ENCODE measurements at places on chromosomes 2 and 18.

- DNase-seq = no peak
Observed at GRCh38 chr2:115739574-115739973, 1297.1 kb downstream of the DPP10 start.

- DNase-seq = no peak
Observed at GRCh38 chr2:151379169-151379568, 21.8 kb downstream of the TNFAIP6 start.

GRCh38 chr2:71882949-71883472 is 264.7 kb downstream of the CYP26B1 start:
- DNase-seq = no peak

- no peak for DNase-seq
Observed at GRCh38 chr2:109031476-109032228, 42.6 kb upstream of the EDAR start.

- no peak for DNase-seq
Observed at GRCh38 chr18:47594621-47595086, 335.8 kb downstream of the SMAD2 start.

DNA sequence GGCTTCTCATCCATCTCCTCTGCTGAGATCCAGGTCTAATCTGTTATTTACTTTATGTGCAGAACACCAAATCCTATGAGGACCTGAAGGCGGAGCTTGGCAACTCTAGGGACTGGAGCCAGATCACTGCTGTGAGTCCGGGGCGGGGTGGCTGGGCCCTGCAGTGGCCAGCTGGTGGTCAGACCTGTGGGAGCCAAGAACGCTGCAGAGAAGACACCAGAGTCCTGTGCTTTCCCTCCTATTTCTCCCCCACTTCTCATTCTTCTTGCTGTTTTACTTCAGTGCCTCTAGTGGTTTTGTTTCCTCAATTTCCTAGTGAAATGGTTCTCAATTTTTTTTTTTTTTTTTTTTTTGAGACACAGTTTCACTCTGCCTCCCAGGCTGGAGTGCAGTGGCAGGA is 19.7 kb downstream of the VIL1 start:
- no peak for DNase-seq

- DNase-seq = no peak
Observed at GRCh38 chr18:78731398-78732032, 248.1 kb upstream of the SALL3 start.

DNA sequence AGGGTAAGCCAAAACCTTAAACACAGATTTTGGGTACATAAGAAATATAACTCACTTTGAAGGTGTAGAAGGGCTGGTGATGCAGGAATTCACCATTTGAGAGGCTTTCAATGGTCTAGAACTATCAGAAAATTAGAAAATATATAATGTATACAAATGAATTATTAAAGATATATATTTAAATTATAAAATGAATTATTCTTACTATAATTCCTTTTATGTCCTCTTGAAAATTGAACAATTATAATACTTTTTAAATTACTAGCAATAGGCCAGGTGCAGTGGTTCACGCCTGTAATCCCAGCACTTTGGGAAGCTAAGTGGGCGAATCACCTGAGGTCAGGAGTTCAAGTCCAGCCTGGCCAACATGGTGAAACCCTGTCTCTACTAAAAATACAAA is 60.7 kb downstream of the VIL1 start:
- DNase-seq = no peak

DNA sequence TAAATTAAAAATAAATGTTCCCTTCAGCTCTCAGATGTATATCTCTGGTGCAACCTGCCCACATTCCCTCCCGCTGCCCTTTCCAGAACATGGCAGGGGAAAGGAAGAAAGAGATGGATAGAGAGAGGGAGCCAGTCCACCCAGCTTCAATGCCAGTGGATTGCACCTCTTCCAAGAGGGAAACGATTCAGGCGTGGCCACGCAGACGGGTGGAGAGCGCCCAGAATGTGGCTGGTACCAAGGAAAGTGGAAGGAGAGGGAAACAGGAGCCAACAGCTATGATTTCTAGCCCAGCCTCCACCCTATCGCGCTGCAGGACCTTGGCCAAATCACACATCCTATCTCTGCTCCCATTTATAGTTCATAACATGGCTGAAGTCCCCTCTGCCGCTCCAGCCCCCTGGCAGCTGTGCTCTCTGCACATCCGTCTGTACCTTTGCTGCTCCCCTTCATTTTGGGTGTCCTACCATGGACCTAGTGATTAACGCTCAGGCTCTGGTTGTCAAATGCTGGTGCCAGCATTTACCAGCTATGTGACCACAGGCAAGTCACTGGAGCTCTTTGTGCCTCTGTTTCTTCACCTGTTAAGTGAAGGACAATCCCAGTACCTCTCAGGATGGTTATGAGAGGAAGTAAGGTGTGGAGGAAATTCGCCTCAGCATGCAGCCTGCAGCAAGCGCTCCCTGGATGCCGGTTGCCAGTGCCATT is 66.5 kb downstream of the SFXN5 start:
- DNase-seq = no peak

DNA sequence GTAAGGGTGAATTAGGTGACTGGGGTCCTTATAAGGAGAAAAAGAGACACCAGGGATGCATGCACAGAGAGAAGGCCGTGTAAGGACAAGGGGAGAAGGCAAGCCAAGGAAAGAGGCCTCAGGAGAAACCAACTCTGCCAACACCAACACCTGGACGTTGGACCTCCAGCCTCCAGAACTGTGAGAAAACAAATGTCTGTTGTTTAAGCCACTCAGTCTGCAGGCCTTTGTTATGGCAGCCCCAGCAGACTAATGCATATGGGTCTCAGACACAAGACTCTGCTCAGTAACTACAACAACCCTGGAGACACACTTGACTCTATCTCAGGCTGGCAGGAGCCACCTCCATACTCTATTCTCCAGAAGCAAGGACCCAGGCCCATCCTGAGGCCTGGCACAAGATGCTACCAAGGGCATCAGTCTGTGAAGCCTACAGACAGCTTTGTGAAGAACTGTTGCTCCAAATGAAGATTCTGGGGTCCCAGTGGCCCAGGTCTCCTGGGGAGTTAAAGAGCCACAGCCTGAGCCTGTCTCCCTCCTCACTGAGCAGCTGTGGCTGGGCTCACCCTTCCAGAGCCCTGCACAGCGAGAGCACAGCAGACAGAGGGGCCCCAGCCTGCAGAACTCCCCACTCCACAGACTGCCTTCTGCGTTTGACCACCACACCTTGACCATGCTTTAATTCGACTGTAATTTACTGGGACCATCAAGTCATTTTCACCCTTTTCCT is 43.0 kb upstream of the SLC35G4 start:
- DNase-seq = no peak

DNA sequence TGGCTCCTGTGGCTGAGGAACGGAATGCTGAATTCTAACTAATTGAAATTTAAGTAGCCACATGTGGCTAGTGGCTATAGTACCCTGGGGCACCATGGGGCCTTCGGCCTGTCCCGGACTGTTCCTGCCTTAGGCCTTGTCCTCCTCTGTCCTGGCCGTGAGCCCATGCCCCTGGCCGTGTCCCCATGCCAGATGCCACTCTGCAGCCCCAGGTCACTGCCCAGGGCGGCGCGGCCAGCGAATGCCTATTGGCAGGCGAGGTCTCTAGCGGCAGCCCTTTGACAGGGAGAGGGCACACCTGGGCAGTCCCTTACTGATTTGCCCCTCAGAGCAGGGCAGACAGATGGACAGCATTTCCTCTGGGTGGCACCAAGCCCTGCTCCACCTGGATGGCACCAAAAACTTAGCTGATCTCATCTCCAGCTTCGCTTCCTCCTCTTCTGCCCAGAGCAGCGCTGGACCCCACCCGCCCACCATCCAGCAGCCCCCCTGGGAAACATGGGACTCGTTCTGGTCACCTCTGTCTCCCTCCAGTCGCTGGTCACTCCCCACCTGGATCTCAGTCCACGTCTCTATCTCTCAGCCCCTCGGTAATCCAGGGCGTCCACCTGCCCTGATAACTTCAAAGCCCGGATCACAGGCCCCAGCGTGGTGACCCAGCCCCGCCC is 1.1 kb upstream of the DGKD start:
- no peak for DNase-seq

DNA sequence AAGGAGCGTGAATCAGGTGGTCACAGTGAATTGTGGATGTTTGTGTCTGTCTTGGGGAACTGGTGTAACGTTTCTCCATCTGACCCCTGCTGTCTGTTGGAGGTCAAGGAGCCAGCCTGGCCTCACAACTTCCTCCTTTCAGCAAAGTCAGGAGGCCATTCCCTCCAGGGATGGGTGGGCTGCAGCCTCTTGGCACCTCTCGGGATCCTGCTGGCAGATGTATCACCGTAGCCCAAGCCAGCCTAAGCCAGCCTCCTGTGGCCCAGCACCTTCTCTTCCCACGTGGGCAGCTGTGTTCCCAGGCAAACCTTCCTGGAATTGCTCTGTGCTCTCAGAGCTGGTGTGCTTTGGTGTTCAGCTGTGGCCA is 30.5 kb downstream of the HPCAL1 start:
- DNase-seq = no peak

DNA sequence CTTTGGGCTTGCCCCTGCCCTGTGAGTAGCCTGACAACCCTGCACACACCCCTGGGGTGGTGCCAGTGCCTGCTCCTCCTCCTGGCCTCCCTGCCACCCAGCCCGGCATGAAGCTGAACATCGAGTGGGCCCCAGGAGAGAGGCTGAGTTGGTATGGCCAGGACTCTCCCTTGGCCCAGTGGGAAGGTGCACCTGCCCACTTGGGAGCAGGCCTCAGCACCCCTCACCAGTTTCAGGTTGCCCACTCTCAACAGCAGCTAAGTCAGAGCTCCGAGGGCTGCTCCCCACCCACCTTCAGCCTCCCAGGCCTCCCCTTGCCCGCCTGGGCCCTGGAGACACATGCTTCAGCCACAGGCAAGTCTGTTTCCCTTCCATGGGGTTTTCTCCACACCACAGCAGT is 203.1 kb downstream of the KLHL29 start:
- no peak for DNase-seq

DNA sequence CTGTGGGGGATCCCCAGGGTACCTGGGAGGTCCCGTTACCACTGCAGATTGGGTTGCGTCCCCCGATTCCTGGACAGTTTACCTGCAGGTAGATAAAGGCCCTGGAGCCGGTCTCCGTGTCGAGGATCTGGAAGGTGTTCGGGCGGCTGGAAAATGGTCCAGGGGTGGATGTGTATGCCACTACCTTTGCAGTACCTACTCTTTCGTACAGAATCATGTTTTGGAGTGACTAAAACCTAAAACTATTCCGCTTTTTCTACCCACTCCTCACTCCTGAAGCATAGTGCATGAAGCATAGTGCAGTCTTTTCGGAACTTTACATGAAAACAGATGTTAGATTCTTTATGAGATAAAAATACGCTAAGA is 418 bp downstream of the WDR75 start:
- no peak for DNase-seq

DNA sequence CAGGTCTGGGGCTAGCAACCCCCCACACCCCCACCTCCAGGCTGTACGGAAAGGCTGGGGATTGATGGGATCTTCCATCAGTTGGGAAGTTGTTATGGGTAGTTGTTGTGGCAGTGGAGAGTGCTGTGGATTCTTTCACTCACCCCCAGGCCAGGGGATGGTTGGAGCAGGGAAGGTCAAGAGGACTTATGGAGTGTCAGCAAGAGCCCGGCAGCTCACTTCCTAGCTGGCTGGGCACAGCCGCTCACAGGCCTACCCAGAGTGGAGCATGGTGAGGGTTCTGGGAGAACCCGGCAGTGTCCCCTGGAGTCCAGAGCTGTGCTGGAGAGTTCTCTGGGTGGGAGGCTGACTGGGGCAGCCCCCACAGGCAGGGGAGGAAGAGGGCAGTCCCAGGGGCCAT is 122.2 kb downstream of the MSH2 start:
- no peak for DNase-seq

- DNase-seq = no peak
Observed at GRCh38 chr2:165576409-165577154, 107.1 kb downstream of the CSRNP3 start.

DNA sequence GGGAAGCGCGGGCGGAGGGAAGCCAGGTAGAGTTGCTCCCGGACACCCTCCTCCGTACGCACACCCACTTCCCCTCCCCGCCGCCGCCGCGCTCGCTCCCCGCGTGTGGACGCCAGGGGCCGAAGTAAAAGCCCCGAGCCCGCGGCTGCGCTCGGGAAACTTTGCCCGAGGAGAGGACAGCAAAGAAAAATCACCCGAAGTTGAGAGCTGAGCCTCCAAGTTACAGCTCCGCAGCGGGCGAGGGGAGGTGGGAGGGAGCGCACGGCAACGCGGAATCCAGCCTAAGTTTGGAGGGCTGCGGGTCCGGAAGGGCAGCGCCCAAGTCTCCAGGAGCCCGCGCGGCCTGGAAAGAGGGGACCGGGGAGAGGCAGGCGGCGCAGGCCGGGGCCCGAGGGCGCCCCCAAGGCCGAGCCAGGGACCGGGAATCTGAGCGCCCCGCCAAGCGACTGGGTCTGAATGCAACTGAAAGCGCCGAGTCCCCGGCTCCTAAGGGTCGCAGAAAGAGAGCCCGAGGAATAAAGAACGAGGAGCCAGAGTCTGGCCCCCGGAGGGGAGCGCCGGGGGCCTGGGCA is 706 bp upstream of the BCL11A start:
- DNase-seq = no peak

DNA sequence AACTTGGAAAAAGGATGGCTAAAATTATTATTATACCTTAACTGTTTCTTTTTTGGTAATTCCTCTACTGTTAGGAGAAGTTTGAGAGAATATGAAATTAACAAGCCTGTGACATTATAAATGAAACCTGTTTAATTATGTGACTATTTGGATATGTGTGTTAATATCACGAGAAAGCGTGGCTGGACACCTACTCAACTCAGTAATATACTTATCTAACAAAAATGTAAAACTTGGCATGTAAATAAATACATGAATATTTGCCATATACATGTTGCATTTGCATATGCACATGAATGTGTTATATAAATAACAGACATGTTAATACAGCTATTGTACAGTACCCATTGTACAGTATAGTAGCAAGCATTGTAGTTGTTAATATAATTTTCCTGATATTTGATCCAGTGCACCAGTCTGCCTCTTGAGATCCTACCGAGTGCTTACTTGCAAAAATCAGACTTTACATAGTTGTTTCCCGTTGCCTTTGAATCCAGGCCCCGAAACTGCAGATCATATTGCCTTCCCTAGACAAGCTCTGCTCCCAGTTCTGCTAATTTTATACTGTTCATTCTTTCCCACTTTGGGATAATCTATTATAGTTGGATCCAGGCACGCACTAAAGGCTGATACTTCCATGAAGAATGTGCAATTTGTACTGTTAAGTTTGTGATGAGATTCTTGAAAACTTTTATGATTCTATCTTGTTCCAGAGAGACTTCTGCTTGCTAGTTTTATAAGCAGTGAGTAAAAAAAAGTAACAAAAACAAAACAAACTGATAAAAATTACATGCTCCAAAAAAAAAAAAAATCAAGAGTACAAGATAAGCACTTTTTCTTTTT is 395.6 kb downstream of the ARHGAP15 start:
- no peak for DNase-seq

Measured in right renal pelvis (tissue), 4 donors.